ENCODE measurements at places on chromosomes 1 and 21. TPM values are rescaled to one million over a fixed set of nuclear protein-coding genes. Genes with fewer than 3 reads are reported as not detected.

Gene TNFAIP8L2
- 1.1 TPM for polyA plus RNA-seq

Gene CDC20
- polyA plus RNA-seq: 1.6 TPM

Gene LCE6A
- polyA plus RNA-seq: not detected

- no peak for DNase-seq
Measured at GRCh38 chr1:220448217-220448616, 79.7 kb upstream of the MARK1 start.

GRCh38 chr1:9689971-9690381 is 38.4 kb downstream of the PIK3CD start:
- peak; percentile 62 for DNase-seq

GRCh38 chr1:53871221-53871620 is 18.4 kb downstream of the YIPF1 start:
- no peak for DNase-seq

DNA sequence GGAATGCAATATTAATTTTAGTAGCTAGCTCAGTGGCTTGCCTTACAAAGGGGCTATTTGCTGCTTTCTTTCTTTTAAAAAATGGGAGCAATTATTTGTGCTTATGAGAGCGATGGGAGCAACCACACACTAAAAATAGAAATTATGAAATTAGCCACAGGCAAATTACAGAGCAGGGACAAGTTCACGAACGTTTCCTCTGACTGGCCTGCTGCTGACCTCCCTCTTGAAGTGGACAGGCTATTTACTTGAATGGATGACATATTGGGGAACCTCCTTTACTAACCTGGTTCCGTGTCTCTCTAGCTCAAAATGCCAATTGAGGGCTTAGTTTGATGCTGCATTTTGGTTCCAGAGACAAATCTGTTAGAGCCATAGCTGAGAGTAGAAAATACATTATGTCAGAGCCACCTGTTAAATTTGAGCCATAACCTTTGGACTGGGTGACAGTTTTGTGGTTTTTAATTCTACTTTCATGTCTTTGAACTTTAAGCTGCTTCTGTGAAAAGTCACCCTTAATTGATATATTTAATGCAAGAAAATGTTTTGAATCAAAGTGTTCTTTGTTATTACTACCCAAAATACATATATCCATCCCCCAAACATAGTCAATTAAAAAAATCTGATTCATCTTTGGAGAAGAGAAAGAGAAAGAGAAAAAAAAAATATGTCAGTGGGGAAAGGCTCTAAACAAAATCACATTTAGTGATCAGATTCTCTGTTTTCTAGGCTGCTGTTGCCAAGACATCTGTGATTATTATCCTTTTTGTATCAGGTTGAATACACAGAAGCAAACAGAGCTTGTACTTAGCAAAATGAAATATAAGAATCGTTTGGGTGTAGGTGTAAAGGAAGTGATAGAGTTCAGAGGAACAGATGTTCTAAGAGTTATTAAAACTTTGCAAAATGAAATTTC is 351.9 kb downstream of the ADGRL2 start:
- no peak for DNase-seq

GRCh38 chr1:202280595-202280994 is 61.1 kb downstream of the UBE2T start:
- DNase-seq: no peak

DNA sequence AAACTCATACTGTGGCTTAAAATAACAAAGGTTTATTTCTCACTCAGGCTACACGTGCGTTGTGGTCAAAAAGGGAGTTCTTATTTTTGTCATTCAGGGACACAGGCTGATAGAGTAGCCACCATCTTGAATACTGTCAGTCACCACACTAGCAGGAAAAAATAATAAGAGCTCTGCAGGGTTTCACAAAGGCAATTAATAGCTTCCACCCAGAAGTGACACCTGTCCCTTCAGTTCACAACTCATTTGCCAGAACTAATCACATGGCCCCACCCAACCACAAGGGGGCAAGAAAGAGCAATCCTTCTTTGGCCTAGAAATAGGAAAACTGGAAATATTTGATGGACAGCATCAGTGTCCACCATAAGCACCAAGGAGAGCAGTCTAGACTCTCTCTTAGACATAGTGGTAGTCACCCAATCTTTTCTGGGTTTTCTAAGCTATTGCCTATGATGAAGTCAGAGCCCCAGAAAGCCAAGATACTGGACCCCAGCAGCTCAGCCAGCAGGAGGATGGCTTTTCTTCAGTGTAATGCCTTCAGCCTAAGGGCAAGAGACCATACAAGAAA is 8.2 kb downstream of the HAPLN2 start:
- no peak for DNase-seq

- DNase-seq: no peak
Measured at GRCh38 chr1:24149866-24150233, 6.9 kb upstream of the IL22RA1 start.

DNA sequence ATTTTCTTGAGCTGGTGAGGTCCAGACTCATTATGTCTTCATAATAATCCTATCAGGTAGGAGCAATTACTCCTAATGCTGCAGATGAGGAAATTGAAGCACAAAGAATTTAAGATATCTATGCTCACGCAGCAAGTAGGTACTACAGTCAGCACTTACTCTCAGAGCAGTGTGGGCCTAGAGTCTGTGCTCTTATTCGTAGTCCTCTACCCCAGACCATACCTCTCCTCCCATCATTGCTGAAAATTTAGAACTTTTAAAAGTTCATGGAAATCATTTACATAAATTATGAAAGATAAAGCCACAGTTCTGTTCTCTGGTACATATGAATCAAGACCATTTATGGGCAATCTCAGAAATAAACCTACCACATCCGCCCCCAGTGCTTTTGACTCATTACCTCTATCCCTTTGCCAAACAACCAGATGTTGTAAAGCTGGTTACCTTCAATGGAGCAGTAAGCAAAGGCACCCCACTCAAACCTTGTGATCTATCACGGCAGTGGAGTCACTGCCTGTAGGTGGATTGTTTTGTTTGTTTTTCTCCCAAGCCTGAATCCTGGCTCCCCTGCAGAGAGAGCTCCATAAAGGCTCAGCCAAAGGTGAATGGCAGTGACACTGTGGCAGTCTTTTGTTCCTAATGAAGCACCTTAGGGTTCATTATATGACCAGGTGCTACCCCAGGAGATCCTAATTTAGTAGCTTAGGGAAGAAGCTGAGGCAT is 20.9 kb upstream of the MAN1A2 start:
- DNase-seq: no peak

GRCh38 chr1:239635276-239635675 is 248.9 kb downstream of the CHRM3 start:
- DNase-seq: no peak

DNA sequence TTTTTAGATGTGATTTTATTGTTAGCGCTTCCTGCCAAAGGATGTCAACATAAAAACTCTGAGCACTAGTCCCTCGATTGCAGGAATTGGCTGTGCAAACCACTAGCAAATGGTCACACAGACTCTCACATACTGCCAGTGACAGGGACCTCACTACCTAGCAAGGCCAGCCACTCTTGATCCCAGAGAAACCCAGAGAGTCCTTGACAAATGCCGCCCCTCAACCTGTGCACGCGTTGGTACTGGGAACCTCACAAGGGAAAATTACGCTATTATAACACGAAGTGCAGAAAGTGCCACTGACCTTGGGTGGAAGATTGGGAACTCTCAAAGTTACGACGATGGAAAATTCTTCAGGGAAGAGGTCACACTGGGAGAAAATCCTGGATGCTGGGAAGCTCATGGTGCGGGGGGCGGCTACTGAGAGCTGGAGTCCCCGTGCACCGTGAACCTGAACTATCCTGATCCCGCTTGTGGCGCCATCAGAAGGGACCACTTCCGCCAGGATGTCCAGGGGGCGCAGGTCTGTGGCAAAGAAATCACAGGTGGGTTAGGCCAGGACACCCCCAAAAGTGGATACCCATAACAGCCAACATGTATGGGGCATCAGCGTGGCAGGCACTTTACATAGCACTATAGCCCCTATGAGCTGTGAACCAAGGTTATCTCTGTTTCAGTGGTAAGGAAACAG is 5.9 kb upstream of the KRTAP10-4 start:
- DNase-seq: no peak

DNA sequence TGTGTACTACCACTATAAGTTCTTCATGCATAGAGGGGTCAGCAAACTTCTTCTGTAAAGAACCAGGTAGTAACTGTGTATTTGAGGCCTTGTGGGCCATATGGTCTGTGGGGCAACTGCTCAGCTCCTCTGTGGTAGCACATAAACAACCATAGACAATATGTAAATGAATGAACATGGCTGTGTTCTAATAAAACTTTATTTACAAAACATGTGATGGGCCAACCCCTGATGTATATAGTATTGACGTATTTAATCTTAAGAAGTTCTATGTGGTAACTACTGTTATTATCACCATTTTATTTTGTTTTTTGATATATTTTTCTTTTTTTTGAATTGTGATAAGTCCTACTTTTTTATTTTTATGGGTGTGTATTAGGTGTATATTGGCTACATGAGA is 15.4 kb downstream of the TRAF5 start:
- DNase-seq: no peak

DNA sequence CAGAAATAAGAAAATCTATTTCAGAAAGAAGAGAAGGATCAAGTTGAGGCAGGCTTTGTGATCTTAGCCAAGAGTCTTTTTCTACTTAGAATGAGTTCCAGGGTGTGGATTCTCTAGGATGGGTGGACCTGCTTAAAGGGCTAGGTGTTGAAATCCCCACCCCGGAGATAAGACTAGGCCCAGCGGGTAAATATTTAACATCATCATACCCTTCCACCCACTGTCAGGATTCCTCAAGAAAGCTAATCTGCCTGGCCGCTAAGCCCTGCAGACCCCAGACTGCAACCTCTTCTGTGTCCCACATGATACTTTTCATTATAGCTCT is 5.8 kb downstream of the IGSF9 start:
- no peak for DNase-seq

- no peak for DNase-seq
Measured at GRCh38 chr1:71835442-71835813, 446.9 kb downstream of the NEGR1 start.

GRCh38 chr1:236315518-236315917 is 33.8 kb upstream of the ERO1B start:
- DNase-seq: no peak

DNA sequence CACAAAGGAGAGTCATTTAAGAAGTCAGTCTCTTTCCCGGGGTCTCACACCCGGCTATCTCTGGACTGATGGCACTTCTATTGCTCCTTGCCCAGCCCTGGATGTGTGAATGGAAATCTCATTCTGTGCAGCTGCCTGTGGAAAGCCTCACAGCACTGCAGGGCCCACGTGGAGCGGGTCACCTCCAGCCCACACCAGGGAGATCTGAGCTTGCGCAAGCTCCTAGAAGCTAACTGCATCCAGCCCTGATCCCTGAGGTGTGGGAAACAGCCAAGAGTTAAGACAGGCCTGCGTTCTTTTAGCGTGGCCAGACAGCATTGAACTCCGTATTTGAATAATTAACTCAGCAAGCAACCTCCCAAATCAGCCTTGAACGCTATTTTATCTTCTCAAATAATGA is 150.5 kb downstream of the LRIG2 start:
- peak; percentile 70 for DNase-seq

- DNase-seq: no peak
Measured at GRCh38 chr1:3618531-3618880, 6.3 kb upstream of the TPRG1L start.

DNA sequence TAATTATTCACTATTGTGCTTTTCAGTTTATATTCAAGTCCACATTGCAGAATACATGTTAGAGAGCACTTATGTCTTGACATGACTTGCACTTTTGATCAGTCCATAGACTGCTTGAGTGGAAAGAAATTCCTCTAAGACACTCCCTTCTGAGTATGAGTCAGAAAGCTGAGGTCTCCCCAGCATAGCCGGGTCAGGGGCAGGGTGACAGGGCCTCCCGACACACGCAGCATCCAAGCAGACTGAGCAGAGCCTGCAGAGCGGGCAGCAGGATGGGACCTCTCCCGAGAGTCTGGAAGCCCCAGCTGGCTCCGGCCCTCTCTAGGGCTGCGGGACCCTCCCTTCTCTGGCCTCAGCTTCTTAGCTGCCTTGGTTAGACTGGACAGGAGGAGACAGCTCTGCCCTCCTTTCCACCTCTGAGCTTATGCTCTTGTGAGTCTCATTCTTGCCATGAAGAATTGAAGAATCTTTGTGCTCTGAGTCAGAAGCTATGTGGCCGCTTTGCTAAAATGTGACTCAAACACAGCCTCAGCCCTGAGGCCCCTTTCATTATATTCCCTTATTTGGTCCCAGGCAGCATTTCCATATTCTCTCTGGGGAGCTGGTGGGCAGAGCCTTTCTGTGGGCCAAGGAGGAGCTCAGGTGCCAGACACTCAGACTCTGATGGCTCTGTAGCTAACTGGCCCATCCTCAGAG is 11.2 kb upstream of the CAPN2 start:
- DNase-seq: no peak

DNA sequence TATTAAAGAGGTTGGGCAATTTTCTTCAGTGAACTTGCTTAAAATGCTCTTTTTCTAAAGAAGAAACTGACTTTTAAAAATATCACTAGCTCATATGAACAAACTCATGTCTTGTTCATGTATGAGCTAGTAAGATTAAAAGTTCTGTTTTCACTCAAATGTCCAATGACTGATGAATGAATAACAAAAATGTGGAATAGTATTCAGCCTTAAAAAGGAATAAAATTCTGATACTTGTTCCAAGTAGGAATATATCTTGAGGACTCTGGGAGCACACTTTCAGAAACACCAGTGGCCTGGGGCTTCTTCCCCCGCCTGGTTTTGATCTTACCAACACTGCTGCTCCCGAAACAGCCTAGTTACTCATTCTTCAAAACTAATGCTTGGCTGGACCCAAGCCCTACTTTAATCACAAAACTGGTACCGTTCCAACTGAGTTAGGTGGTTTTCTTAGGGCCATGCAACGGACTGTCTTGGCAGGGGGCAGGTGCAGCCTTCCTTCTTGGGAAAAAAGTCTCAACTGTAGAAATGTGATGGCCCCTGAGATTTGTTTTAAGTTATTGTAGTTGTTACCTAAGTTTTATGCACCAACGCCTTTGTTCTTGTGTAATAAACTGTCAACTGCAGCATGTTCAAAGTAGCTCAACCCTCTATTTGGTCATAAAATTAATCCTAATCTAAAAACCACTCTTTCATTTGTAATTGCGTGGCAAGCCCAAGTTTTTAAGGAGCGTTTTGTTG is 116.0 kb downstream of the ETS2 start:
- no peak for DNase-seq

DNA sequence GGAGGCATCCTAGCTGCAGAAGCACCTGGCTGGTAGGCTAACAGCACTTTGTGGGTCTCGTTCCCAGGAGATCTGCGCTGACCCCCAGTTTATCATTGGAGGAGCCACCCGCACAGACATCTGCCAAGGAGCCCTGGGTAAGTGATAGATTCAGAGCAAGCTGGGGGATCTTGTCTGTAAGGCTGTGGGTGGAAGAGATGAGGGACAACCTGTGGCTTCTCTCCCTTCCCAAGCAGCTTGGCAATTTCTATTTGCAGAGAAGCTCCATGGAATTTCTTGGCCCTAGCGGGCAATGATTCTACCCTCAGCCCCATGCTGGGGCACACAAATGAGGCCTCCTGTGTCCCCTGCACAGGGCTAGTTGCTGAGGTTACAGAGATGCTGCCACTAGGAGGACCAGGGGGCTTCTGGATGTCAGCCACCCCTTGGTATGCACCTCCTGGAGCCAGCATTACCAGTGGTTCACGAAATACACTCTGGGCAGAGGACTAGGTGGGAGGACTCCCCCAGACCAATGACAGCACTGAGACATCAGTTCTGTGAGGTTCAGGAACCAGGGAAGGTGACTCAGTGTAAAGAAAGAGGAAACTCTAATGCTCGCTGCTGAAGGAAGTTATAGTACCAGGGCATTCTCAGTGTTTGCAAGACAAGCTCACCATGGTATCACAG is 5.5 kb downstream of the CAPN2 start:
- DNase-seq: no peak
